ENCODE measurements at places on chromosomes 3 and 15.
A peak's percentile ranks its signal among the peaks of the same experiment; 100 is the strongest.

- DNase-seq = no peak
Measured at GRCh38 chr3:129616291-129616690, 9.8 kb upstream of the PLXND1 start.

- DNase-seq = no peak
Measured at GRCh38 chr15:88624156-88624970, 3.2 kb downstream of the AEN start.

- no peak for DNase-seq
Measured at GRCh38 chr3:33095436-33095835, 1.5 kb downstream of the GLB1 start.

DNA sequence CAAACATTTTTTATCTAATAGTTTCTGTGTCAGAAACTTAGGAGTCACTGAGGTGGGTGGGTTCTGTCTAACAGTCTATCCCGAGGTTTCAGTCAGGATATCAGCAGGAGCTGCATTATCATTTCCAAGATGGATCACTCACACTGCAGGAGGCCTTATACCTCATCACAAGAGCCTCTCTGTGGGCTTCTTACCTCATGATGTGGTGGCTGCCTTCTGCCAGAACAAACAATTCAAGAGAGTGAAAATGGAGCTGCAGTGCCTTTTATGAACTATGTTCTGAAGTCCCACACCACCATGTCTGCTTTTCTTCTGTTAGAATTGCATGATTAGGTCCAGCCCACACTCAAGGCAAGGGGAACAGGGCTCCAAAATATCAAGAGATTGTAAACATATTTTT is 27.9 kb downstream of the RFX7 start:
- no peak for DNase-seq

DNA sequence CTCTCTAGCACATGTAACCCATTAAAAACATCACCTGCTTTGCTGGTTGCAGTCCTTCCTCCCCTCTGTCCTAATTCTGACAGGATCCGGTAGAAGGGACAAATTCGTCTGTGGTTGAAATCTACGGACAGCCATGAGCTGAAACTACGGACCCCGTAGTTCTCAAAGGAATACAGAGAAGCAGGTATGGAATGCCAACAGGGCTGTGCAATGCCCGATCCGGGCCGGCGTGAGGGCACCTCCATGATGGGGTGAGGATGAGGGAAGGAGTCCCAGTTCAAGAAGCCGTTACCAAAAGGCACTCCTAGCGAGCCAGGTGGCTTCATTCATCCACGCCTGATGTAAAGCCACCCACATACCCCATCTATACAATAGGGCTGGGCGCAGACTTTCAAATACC is 160.0 kb upstream of the NSMCE3 start:
- DNase-seq = no peak

DNA sequence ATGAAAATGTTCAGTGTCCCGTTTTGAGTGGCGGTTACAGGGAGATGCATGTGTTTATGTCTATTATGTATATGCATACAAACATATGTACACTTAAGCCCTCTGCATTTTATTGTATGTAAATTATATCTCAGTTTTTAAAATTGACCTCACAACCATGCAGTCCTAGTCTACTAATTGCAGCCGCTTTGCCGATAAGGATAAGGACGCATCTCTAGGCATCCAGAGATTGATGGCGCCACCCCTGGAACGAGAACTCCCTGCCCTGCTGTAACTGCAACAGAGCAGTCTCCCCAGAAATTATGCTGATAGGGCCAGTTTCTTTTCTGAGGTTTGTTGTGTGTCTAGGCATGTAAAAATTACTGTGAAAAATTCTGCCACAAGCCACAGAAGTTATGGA is 40.4 kb upstream of the TUBGCP5 start:
- DNase-seq = no peak

- DNase-seq = no peak
Measured at GRCh38 chr15:93005133-93005532, 83.9 kb downstream of the RGMA start.

GRCh38 chr3:4613366-4613765 is 120.2 kb downstream of the ITPR1 start:
- no peak for DNase-seq

GRCh38 chr3:69879051-69879450 is 120.5 kb upstream of the SAMMSON start:
- no peak for DNase-seq

DNA sequence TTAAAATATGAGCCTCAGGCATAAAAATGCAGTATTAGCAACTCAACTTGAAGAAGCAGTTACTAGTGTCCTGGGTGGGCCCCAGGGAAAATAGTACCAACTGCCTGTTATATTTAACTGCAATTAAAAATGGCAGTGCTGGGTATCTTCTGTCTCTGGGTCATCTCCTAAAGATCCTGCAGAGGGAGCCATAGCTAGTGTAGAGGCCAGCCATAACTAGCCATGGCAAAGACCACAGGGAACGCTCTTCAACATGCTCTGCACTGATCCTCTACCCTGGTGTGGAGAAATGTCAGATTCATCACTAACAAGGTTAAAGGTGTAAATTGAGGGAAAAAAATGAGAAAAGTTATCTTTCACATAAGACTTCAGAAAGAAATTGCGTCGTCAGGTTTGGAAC is 181.3 kb downstream of the SNRPN start:
- DNase-seq = no peak

- no peak for DNase-seq
Measured at GRCh38 chr3:8307545-8308110, 194.0 kb upstream of the LMCD1 start.

- DNase-seq = no peak
Measured at GRCh38 chr3:118101891-118102290, 932.8 kb downstream of the IGSF11 start.

DNA sequence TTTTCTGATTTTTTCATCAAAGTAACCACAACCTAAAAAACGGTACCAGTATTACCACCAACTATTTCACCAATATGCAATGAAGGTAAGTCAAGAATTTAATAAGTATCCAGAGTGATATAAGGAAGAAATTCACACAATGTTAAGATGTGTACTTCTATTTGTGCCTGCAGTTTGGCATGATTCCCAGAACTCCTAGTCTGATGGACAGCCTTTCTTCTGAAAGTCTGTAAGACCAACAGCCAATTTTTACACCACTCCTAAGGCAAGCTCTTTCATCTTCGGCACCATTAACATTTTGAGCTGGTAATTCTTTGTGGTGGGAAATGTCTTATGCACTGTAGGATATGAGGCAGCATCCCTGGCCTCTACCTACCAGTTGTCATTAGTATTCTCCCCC is 108.3 kb downstream of the VPS13C start:
- no peak for DNase-seq

DNA sequence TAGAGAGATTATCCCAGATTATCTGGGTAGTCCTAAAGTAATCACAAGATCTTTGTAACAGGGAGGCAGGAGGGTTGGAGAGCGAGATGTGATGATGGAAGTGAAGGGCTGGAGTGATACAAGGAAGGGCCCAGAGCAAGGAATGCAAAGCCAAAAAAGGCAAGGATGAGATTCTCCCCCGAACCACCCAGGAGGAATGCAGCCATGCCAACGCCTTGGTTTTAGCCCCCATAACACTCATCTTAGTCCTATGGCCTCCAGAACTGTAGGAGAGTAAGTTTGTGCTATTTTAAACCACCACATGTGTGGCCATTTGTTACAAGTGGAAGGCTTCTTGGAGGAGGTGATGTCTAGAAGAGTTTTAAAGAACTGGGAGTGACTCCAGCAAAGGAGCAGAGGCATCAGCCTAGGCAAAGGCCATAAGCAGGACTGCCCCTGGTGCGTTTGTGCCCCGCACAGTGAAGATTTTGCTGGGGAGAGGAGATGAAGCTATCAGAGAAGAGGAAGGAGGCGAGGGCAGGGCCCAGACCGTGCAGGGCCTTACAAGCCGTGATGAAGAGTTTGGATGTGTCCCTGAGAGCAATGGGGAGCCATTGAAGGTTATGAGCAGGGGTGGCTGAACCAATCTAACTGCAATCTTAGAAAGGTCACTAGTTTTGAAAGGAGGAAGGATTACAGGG is 25.3 kb upstream of the CORO2B start:
- DNase-seq = no peak

DNA sequence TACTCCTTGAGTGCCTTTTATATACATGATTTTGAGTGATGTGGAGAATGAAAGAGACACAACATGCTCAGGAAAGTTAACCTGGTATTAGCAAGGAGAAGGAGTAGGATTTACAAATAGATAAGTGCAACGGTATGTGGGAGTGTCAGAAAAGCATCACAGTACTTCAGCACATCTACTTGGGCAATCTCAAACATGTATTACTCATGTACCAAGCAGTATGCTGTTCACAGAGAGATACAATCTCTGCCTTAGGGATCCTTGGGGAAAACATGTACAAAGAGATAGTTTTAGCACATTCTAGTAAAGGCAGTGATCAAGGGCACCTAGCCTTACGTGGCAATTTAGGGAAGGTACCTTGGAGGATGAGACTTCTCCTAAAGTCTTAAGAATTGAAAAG is 146.5 kb downstream of the FILIP1L start:
- DNase-seq = no peak

GRCh38 chr3:80733522-80734176 is 965.9 kb upstream of the ROBO1 start:
- DNase-seq = no peak

DNA sequence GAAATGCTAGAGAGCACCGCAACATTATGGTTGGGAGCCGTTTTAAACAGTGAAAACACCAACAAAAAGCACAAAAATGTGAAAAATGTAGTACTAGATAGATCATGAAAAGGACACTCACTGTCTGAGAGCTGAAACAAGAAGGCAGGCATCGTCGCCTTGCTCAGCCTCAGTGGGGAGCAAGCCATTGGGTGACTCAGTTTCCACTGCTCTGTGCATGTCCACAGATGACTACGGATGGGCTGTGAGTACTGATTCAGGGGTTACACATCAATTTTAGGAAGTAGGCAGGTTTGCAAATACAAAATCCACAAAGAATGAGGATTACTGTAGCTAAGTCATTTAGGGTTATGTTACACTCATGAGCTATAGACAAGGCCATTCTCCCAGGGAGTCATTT is 10.8 kb downstream of the NOX5 start:
- DNase-seq = no peak

DNA sequence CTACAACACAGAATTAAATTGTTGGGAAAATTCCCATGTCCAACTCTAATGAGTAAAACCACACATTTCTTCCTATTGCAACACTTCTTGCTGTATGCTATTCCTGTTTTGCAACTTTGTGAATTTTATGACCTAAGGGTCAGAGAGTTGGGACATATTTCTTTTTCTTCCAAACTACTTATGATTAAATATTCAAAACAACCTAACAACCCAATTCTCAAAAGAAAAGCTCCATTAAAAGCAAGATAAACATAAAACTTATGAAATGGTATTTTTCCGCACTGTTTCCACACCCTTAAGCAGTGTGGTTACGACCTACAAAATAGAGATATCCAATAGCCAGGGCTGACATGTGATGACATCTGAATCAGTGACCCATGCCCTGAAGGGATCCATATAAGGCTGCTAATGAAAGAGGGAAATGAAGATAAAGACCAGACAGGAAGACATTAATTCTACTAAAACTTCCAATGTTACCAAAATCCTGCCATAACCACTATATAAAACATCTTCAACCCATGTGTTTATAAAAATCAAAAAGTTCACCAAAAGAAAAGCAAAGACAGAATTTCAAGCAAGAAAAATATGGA is 45.6 kb downstream of the DMXL2 start:
- DNase-seq = no peak

- DNase-seq = no peak
Measured at GRCh38 chr3:176848431-176849214, 348.7 kb downstream of the TBL1XR1 start.

DNA sequence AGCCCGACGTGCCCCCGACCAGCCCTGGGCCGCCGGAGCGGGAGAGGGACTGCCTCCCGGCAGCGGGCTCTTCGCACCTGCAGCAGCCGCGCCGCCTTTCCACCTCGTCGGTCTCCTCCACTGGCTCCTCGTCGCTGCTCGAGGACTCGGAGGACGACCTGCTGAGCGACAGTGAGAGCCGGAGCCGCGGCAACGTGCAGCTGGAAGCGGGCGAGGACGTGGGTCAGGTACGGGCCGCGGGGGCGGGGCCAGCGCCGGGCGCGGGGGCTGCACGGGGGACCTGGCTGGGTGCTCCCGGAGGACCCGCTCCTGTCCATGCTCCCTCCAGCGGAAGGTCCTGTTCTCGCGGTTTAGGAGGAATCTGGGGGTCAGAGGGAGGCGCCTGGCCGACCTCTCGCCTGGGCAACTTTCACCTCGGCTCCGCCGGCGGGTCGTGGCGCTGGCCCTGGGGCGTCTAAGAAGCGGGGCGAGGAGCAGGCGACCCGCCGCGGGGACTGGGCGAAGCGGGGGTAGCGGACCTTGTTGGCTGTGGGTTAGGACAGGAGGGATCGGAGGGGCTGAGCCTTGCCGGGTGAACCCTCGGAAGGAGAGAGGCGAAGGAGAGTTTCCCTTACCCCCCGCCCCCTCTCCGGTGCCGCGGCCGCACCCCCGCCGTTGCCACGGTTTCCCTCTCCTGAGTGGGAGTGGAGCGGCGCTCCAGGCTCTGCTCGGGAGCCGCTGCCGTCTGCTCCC is 682 bp downstream of the ITPKA start:
- DNase-seq = peak; percentile 59

DNA sequence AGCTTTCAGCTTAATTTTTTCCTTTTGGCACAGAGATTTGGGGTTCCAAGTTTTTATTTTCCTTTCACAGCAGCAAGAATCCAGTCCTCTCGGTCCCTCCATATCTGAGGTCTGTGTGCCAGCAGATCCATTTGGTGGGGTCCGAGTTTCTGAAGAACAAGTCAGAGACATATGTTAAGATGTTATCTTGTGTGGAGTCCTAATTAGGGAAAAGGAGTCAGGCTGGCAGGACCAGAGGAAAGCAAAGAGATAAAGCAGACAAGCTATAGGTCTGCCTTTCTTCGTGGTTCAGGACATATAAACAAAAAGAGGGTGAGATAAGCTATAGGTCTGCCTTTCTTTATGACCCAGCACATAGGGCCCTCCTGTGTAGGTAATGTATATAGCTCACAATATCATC is 54.9 kb downstream of the TMED3 start:
- DNase-seq = no peak

DNA sequence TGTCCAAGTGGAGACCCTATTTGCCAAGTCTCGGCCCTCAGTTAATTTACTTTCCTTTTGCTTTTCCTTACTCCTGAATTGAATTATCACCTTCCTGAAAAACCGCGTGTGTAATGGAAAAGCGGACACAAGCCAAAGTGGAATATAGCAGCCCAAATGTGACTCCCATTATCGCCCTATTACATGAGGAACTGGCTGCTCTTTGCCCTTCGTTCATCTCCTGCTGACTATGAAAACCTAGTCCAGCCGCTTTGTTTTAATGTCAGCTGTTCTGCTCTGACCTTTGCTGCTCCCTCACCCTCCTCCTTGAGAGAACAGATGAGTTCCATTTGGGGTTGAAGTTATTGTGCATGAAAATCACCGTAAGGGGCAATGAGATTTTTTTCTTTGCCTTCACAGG is 632.7 kb upstream of the SUCLG2 start:
- DNase-seq = no peak

DNA sequence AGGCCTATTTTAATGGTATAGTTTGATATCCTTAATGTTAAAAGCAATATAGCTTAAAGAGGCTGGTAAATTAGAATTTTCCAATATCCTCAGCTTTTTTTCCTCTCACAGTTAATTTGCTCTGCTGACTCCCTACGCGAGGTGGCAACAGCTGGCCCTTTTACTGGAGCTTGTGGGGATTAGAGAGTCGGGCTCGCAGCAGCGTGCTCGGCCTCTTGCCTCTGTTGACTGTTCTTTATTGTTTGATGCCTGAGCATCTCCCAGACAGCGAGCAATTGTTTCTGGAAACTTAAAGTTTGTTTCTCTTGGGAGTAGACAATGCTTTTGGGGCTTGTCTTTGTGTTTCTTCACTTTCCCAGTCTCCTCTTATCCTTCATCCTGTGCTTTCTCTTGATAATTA is 80.8 kb downstream of the OPA1 start:
- DNase-seq = no peak

- DNase-seq = no peak
Measured at GRCh38 chr15:49904296-49904695, 214.7 kb downstream of the ATP8B4 start.

Measured in activated CD4-positive, alpha-beta T cell treated with anti-CD3 and anti-CD28 coated beads, Interleukin-2, amount 50 U/mL, for 48 hours (primary cell).